ENCODE measurements at places on chromosomes 11 and 22.

DNA sequence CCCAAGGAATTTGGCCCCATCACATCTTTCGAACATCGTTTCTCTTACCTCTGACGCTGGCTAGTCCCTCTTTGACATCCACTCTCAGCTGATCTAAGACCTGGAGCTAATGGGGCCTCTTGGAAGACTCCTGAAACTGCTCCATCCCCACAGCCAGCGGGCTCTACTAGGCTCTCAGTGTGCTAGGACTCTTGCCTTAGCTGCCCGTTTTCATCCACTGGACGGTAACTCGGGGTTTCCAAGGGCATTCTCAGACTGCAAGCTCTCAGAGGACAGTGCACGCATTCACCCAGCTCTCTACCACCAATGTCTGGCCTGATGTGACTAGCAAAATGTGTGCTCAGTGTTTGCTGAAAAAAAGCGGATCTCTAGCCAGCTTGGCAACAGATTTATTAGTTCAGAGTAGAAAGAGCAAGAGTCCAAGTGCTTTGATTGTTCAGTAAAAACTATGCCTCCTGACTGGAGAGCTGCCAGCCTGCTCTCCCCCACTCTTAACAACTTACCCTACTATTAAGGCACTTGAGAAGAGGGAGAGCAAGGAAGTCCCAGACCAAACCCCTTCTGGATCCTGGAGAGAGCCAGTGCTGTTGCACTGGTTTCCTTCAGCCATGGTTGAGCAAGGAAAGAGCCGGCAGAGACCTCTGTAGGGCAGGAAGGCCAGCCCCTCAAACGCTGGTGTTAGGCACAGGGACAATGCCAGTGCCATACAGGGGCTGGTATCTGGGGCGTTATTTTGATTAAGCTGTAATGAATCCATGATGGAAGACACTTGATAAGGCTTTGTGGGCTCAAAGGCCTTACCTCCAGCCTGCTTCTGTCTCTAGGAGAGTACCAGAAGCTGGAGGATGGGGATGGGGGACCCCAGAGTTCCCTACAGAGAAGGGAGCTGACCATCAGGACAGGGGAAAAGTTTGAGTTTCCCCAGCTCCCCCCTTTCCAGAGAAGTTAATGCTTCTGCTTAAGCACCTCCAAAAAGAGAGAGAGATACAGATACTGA, 9.2 kb downstream of the RELA start:
- no peak for DNase-seq

DNA sequence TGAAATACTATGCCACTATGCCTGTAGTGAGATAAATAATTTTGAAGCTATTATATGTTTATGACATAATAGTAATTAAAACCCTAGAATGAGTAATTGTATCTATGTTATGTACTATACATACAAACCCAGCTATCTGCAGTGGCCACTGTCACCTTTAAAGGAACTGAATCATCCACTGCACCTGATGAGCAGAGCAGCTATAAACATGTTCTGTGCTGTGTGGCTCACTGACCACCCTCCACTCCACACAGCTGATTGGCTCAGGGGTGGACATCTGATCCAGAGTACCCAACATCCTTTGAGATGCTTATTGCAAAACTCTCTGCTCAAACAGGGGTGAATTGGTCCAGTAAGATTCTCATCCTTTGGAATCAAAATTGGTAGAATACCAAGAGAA, 19.2 kb upstream of the RRAS2 start:
- no peak for DNase-seq

DNA sequence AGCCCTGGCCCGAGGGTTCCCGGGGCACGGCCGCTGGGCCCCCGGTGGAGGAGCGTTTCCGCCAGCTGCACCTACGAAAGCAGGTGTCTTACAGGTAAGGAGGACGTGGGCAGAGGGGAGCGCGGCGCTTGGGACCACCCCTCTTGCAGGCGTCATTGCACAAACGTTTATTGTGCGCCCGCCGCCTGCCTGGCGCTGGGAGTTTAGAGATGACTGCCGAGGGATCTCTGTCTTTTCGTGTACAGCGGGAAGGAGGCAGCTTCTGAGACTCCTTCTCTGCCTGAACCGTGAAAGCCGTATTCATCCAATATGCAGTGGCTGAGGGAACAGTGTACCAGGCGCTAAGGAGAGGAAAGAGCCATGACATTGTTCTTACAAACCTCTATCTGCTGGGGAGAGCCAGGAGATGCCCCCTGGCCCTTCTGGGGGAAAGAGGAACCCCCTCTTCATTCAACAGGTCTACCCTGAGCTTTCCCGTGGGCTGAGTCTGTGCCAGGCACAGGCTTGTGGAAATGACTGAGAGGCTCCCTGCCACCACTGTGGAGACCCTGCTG, 13.8 kb upstream of the DGKZ start:
- no peak for DNase-seq

DNA sequence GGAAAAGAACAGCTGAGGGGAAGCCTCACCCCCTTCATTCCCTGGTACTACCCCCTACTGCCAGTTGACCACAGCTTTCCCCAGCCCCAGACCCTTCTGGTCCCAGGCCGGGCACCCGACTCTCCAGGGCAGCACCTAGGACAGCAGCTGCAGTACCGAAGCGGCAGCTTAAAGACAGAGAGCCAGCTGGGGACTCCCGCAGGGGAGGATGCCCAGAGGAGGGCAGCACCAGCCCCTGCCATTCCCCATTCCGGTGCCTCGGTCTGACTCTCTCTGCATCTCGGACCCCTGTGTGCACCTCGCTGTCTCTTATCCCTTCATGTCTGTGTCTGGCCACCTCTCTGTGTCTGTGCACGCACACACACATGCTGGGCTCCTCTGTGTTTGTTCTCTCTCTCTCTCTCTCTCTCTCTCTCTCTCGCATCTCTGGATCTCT, 9.4 kb downstream of the IGSF9B start:
- peak; percentile 67 for DNase-seq

- DNase-seq = no peak
These were observed 1033.9 kb downstream of the TBC1D22A start for GRCh38 chr22:47796128-47796908.

DNA sequence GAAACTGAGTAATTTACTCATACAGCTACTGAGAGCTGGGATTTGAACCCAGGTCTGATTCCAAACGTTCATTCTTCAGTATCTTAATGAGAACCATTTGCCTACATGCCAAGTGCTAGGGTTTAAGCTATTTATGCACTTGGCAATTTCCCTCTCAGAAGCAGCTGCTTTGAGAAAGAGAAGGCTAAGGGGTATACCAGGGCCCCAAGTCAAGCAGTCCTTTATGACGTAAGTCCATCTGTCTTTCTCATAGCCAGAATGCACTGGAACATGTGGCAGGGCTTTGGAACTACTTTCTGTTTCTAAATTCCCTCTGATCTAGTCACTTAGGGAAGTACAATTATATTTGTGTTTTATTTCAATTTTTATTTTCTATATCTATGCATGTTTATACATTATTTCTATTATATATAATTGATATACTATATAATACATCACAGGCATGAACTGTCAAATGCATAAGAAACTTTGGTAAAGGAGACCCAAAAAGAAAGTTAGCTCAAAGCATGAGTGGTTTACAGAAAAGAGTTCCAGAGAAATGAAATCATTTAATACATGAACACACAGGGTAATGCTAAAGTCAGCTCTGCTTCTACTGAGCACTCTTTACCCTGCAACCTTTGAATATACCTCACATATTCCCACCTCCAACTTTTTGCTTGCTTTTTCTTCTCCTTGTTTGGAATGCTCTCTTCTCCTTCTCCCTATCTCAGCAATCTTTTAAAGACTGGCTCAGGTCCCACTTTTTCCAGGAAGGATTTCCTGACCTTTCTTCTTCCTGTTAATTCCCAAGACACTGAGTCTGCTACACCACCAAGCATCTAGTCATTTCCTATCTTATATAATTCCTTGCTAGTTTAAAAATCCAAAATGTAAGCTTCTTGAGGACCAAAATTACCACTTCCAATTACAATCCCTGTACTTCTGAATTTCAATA, 80.5 kb upstream of the GDPD4 start:
- no peak for DNase-seq

- no peak for DNase-seq
These were observed 2095.9 kb downstream of the LRRC4C start for GRCh38 chr11:39363571-39363970.

Measured in CD4-positive, alpha-beta T cell treated with Interleukin-12 subunit alpha and Interleukin-12 subunit beta, for 1 hour (primary cell).